ENCODE measurements at places on chromosomes 12 and 14. TPM values are rescaled to one million over a fixed set of nuclear protein-coding genes. Genes with fewer than 3 reads are reported as not detected.

Gene CHPT1
- total RNA-seq: 71.4 TPM

Gene B4GALNT1
- total RNA-seq: 53.0 TPM

Gene EML1
- total RNA-seq: 38.0 TPM

Gene KLHL33
- 0.02 TPM for total RNA-seq

Gene CATSPERB
- total RNA-seq: not detected

Gene FKBP11
- 56.1 TPM for total RNA-seq

All from A549 treated with CORT108297 at 1 μM for 4 hours (cell line).